Stromal cell of bone marrow (primary cell): ENCODE measurements at places on chromosomes 3 and 15.

DNA sequence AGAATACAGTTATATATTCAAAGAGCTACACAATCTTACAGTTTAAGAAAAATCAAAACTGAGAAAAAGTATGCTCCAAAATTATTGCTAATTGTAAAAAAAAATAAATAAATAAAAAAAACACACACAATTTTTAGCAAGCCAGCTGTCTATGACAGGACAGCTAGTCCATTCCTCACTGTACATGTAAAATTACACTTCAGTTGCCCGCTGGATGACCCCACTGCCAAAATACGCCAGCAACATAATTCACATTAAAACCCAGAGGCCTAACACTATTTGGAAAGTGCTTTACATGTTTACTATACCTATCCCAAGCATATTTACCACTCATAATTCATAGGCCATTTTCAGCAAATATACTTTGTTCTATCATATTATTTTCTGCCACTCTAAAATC is 5.8 kb downstream of the MYO9A start:
- DNase-seq, result no peak

- DNase-seq, result no peak
Observed at GRCh38 chr3:172354931-172355499, 93.2 kb downstream of the GHSR start.

DNA sequence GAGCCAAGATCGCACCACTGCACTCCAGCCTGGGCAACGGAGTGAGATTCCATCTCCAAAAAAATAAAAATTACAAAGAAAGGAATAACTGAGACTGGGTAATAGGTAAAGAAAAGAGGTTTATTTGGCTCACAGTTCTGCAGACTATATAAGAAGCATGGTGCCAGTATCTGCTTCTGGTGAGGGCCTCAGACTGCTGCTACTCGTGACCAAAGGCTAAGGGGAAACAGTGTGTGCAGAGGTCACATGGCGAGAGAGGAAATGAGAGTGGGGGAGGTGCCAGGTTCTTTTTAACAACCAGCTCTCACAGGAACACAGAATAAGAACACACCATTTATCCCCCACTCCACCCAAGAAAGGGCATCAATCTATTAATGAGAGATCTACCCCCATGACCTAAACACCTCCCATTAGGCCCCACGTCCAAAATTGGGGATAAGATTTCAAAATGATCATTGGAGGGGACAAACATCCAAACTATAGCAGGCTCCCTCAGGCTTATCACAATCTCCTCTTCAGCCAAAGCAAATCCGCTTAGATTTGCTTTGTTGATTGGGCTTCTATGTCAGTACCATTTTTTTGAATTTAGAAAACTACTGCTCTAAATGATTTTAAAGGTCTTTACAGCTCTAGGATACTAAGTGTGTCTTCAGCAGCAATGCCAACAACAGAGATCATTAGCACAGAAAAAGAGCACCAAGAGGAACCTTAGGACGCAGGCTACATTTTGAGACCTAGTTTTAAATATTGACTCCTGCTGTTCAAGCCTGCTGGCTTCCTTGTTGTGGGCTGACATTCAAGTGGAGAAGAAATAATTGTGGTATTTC is 84.2 kb upstream of the TBL1XR1 start:
- no peak for DNase-seq

DNA sequence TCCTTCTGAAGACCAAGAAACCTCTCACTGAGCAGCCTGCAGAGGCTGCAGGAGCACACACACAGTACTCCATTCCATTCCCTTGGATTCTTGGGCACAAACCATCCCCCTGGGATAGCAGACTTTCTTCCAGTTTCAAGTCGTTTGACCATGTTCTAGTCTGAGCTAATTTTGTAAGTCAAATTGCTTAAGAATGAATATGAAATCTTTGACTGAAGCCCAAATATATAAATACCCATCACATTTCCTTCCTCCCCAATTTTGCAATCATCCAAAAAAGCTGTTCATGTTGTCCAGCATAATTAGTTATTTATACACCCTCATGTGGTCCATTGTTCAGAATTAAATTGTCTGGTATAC is 231.2 kb upstream of the TPRG1 start:
- no peak for DNase-seq

DNA sequence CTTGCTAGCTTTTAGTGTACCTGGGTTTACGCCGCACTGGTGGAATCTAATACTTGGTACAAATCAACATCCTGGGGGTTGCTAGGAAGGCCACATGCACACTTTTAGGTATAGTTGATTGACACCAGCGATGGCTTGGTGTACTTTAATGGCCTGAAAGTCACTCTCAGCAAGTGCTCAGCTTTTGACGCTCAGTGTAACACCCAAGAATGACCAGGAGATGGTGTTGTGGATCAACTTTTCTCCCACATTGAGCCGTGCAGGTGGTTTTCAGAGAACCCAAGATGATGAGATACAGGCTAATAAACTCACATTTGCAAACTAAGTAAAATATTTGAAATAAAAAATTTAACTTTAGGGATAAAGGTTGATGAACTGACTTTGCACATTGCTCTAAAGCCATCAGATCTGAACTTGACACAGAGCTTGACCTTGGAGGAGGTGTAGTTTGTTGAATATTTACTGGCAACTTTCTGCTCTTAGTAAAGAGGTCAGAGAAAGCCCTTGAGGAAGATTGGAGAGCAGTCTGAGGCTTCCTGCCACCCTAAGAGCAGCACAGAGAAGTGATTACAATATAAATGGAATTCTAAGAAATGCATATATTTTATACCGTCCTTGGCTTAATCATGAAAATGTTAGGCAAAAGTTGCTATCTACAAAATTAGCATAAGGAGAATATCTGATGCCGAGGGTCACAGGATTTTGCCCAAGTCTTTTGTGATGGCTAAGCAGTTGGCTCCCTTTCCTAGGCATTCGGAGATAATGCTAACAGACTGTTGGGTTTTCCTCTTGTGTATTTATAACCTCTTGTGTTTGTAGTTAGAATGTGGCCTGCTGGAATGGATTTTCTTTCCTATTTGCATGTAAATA is 143.4 kb upstream of the RASGRP1 start:
- no peak for DNase-seq

- peak; percentile 46 for DNase-seq
Observed at GRCh38 chr15:35168464-35168863, 83.4 kb upstream of the NANOGP8 start.

DNA sequence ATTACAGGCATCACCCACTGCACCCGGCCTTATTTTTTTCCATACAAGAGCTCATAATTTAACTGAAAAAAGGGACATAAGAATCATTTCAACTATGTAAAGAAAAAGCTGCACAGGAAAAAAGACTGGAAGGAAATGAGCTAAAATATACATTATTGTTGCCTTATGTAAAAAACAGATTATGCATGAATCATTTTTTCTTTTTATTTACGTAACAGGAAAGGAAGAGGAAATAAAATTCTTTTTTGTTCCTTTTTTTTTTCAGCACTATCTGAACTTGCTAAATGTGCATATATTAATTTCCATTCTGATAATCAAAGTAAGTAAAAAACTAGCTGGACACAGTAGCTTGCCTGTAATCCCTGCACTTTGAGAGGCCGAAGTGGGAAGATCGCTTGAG is 12.1 kb downstream of the KIF9 start:
- no peak for DNase-seq

GRCh38 chr15:54810496-54810895 is 386.2 kb downstream of the RSL24D1 start:
- DNase-seq, result no peak

DNA sequence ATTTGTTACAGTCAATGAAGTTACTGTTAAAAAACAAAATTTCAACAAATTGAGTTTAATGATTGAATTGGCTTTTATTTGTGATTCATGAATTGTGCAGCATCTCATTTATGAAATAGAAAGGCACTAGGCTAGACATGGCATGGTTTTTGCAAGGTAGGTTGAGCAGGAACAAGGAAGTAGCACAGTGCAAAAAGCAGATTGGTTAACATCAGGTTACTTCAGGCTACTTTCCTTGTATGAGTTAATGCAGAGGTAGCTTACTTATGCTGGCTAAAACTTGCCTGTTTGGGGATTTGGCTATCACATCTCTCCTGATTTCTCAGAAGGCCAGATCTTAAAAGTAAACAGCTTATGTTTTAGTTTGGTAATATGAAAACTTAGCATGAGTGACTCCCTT is 23.0 kb upstream of the SV2B start:
- DNase-seq, result no peak

GRCh38 chr3:136672457-136672856 is 79.7 kb downstream of the STAG1 start:
- DNase-seq, result no peak

- DNase-seq, result no peak
Observed at GRCh38 chr3:61595288-61595687, 33.9 kb downstream of the PTPRG start.

DNA sequence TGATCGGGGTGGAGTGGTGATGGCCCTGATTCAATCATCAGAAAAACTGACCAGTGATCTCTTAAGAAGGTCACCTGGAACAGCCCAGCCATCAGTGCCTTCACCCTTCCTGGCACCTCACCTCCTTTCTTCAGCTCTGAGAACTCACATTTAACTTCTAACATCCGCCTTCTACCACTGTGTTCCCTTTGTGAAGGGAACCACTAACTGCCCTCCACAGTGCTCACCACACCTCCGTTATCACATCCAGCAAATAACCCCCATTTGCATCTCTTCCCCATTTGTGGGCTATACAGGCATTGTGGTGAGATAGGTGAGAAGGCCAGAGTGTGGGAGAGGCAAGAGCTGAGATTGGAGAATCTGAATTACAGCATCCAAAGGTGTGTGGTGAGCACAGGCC is 107.4 kb downstream of the PLCL2 start:
- DNase-seq, result no peak

DNA sequence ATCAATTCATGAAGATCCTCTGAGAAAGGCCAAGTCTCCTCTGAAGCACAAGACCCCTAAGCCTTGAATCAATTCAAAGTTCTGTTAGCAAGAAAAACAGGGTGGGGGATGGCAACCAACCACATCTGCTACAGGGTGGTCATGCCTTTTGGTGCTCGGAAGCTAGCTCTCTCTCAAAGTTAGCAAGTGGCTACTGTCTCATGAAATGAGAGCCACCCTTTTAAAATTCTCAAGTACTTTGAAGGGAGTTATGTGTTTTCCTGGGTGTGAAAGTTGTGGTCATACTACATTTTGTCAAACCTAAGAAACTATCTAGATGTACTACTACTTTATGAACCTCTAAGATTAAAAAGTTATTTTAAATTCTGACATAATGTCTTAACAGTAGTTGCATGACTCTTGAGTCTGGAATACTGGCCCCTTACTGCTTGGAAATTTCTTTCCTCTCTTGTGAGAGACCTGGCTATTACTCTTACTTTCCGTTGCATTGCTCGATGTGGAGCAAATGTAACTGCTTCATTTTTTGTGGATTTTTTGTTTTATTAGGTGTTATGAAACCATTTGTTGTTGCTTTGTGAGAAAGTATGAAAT is 116.1 kb downstream of the CHST2 start:
- DNase-seq, result no peak

DNA sequence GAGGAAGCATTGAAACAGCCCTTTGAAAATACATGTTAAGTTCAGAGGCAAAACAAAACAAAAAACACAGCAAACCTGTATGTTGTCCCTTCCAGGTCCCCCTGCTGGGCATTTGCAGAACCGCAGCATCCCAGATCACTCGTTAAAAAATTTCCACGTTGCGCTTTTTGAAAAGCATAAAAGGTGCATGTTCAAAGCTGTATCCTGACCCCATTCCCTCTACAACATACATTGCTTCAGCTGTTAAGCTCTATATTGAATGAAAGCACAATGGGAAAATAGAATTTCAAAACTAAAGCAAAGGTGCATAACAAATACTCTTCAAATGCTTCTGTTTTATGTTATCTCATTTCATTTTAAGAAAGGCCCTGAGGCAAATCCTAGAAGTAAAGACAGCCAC is 328.3 kb downstream of the THSD4 start:
- peak; percentile 22 for DNase-seq

- DNase-seq, result no peak
Observed at GRCh38 chr15:56293495-56294292, 50.0 kb upstream of the RFX7 start.

GRCh38 chr15:68367992-68368391 is 64.0 kb downstream of the ITGA11 start:
- no peak for DNase-seq

DNA sequence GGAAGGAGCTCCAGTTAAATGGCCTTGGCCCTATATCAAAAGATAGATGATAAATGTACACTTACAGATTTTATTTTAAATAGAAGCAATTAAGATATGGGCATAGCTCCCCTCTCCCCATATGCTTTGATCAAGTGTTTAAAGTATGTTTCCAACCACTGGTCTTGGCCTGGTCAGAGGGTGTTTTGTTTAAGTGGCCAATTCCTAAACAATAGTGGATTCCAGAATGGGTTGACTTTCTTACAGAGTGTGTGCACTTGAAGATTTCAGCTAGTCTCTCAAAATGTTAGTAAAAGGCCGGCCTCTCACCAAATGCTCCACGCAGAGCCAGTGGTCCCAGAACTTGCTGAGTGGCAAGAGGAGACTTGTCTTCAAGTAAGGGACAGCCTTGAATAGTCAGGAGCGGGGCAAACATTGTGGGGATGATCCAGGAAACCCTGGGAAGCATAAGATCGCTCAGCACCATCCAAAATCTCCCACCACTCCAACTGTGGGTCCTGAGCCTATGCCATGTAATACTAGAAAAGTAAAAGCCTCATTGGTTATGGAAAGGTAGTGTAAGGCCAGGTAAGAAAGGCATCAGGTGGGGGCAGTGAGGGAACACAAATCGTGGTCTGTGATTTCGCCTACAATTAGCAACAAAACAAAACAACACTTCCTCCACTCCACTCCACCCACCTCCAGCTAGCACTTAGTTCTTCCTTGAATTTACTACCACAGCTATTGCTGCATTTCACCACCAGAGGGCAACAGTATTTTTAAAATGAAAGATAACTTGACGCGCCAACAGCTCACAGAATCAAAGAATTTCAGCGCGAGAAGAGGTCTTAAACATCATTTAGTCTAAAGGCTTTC is 4.8 kb downstream of the RARRES1 start:
- DNase-seq, result peak; percentile 67

GRCh38 chr15:90402223-90402622 is 14.2 kb downstream of the IQGAP1 start:
- DNase-seq, result peak; percentile 93

GRCh38 chr15:72382146-72382545 is 6.3 kb upstream of the HEXA start:
- no peak for DNase-seq

- DNase-seq, result no peak
Observed at GRCh38 chr3:100480081-100480480, 12.3 kb upstream of the TMEM45A start.

DNA sequence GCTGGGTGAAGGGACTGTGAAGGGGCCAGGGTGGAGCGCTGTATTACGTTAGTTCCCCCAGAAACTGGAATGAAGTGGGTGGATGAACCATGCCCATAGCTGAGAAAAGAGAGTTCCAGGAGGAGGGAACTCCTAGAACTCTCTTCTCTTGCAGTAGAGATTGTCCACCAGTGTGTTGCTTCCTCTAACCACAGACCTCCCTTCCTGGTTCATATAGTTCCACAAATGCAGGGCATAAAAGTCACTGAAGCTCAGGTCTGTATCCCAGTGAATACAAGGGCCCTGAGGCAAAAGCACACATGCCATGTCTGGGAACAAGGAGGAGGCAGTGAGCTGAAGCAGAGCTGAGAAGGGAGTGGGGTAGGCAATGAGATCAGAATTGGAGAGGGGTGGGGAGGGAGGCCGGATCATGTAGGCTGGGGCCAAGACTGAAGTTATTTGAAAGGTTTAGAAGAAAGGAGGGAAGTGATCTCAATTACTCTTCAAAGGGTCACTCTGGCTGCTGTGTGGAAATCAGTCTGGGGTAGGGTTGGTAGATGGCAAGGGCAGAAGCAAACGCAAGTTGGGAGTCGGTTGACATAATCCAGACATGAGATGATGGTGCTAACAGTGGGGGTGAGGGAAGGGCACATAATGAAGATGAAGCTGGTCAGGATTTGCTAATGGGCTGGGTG is 6.5 kb downstream of the A4GNT start:
- no peak for DNase-seq
